ENCODE measurements at places on chromosomes 5 and 9.

DNA sequence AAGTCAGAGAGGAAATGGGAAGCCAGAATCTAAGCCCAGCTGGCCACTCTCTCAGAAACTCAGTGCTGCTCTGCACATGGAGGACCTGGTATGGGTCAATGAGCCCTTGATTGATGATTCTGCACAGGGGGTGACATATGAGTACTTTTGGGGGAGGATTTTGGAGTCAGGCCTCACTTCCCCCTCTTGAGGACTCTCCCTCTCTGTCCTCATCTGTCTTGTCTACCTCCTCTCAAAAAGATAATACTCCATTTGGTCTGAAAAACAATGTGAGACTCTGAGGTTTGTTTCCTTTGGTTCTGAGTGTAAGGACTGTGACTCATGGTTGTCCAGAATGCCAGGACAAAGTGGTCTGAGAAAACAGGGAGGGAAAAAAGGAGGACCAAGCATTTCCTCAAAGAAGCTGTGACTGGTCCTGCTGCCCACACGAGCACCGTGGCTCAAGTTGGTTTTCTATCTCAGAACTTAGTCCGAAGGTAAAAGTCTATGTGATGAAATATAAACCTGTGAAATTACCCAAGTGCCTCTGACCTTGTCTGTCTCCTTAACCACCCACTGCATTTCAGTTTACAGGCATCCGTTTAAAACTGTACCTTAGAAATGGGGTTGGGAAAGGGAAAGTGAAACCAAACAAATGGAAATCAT is 11.1 kb downstream of the TTC39B start:
- no peaks in the 10 kb centered on the region for H3K27me3 ChIP-seq
- H3K4me1 ChIP-seq, result peaks cover 13% of the 10 kb centered on the region

- H3K27ac ChIP-seq, result no peak overlapping the region
- no peak for DNase-seq
- H3K4me1 ChIP-seq, result peaks cover 18% of the 10 kb centered on the region
- H3K36me3 ChIP-seq, result peaks cover 16% of the 10 kb centered on the region
These were observed 6.3 kb downstream of the RMI1 start for GRCh38 chr9:83986765-83987401.

- H3K36me3 ChIP-seq, result peaks cover 1% of the 10 kb centered on the region
- DNase-seq, result peak; percentile 94
- peaks cover 80% of the 10 kb centered on the region for H3K4me1 ChIP-seq
- no peaks in the 10 kb centered on the region for H3K27me3 ChIP-seq
- H3K27ac ChIP-seq, result peak overlapping the region; percentile 99
These were observed 125.1 kb downstream of the C9orf50 start for GRCh38 chr9:129495620-129496472.

DNA sequence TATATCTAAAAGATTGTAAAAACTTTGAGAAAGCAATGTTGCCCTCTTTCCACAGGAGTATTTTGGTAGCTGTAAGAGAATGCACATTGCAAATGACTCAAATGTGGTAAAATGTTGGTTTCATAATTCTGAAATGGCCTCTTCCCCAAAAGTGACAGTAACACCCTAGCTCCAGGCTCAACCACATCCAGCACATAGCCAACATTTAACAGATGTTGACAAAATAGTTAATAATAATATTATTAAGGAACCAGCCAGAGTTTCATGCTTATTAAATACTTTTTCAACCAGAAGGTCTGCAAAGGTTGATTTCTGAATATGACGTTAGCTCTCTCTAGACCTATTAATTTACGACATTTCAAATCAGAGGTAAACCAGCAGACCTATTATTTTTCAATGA is 1.3 kb downstream of the ANXA1 start:
- no peaks in the 10 kb centered on the region for H3K36me3 ChIP-seq
- no peak for DNase-seq
- H3K27ac ChIP-seq, result peak overlapping the region; percentile 95
- H3K27me3 ChIP-seq, result no peaks in the 10 kb centered on the region
- H3K4me3 ChIP-seq, result peak overlapping the region; percentile 75

DNA sequence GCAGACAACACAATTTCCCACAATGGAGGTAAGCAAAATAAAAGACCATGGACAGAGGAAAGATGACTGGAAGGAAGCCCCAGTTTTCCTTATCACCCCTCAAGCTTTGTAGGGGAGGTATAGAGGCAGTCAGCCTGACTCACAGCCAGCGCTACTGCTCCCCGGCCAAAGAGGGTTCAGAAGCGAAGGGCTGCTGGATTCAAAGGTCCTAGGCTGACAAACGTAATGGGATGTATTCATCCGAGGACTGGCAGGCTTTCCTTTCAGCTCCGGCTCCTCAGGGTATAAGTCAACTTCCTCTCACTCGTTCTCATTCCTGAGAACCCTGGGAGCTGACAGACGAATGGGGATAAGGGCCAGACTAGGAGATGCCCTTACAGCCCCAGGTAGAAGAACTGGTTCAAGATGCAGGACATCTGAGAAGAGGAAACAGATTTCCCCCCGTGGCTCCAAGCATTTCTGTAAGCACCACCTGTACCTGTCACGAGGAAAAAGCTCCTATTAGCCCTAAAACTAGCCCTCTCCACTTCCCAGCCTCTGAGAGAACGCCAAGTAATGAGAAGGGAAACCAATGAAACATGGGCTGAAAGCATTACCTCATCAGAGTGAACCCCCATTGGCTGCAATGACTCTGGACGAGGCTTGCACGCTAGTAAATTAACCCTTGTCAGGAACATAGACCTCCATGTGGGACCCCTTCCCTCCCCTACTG is 22.1 kb upstream of the FAM13B start:
- no peaks in the 10 kb centered on the region for H3K4me1 ChIP-seq
- DNase-seq, result no peak
- no peaks in the 10 kb centered on the region for H3K27me3 ChIP-seq

GRCh38 chr5:33557605-33558004 is 116.8 kb downstream of the TARS1 start:
- no peak overlapping the region for H3K27ac ChIP-seq
- no peak overlapping the region for H3K4me3 ChIP-seq
- H3K27me3 ChIP-seq, result no peaks in the 10 kb centered on the region

DNA sequence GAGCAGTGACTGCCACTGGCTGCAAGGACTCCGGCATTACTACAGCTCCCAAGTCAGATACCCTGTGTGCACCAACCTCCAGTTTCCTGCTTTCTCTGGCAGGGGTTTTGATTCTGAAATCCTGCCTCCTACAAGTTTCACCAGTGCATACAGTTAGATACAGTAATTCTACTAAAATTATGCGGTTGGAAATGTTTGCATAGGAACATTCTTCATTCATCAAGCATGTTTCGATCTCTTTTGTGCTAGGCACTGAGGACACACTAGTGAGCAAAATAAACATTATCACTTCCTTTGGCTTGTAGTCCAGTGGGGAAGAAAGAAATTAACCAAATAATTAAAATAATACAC is 152.2 kb downstream of the TMEM167A start:
- no peaks in the 10 kb centered on the region for H3K36me3 ChIP-seq
- no peak for DNase-seq
- peak overlapping the region; percentile 2 for H3K27ac ChIP-seq
- H3K4me3 ChIP-seq, result no peak overlapping the region

Measured in mesothelial cell of epicardium (in vitro differentiated cells).